Choroid plexus epithelial cell (primary cell): ENCODE measurements at places on chromosomes 7 and 10.

DNA sequence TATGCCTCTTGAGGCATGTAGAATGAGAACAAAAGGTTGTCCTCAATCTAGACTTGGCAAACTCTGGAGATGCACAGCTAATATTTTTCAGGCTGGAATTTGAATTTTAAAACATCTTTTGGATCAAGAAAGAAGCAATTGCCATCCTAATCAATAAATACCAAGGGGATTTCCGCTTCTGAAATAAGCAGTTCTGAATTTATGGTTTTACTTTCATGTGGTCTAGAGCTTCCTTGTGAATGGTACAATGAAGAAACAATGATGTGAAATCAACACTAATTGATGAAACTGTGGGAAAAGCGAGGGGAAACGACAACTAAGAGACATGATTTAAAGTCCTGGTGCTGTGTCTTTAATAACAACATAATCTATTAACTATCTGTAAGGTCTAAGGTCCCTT, 1202.7 kb downstream of the SORCS3 start:
- no peak for DNase-seq

GRCh38 chr10:132192991-132193665, 6.4 kb downstream of the DPYSL4 start:
- no peak for DNase-seq

DNA sequence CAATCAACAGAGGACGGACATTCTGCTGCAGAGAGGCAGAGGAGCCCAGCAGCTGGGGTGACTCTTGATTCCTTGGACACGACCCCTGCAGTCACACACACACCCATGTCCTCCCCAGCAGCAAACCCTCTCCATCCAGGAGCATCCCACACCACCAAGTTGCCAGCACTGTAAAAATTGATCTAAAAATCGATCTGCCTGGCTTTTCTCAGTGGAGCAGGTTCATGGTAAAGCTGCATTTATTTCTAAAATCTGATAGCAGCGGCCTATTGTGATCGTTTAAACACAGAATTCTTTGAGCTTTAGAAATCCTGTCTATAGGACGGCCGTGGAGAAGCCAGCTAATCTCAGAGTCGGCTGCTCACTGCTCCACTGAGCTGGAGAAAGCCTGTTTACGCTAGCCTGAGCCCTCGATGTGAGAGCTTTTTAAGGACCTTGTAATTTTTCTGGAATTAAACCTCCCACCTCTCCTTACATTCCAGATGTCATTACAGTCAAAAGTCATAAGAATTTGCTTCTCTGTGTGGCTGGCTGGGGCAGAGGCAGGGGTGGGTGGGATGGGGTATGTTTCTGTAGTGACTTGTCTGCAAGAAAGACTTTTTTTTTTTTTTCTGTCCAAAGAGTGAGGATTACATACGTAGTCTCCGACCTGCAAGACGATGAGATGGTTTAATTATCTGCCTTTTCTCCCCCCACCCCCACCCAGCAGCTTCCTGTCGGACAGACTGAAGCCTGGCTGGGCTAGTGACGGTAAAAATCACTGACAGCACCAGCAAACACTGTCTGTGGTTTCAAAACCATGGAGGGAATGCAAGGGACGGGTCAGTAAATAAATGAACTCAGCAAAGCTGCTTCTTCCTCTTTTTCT, 31.6 kb downstream of the TRIM8 start:
- DNase-seq = peak; percentile 99

DNA sequence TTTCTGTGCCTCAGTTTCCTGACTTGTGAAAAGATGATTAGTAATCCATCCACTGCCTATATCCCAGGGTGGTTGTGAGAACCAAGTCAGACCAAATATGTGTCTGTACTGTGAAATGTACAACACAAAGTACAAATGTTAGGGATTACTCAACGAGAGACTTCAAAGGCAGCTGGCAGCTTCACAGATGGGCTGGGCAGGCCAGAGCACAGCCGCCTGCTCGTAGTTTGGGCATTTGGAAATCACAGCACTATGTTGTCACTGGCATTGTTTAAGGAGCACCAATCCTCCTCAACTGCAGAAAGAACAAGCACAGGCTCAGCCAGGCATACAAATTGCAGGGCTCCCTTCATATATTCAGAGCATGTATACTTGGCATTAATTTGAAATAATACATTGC, 64.5 kb upstream of the C10orf90 start:
- no peak for DNase-seq

GRCh38 chr7:7335215-7335614, 152.9 kb downstream of the C1GALT1 start:
- DNase-seq = no peak

DNA sequence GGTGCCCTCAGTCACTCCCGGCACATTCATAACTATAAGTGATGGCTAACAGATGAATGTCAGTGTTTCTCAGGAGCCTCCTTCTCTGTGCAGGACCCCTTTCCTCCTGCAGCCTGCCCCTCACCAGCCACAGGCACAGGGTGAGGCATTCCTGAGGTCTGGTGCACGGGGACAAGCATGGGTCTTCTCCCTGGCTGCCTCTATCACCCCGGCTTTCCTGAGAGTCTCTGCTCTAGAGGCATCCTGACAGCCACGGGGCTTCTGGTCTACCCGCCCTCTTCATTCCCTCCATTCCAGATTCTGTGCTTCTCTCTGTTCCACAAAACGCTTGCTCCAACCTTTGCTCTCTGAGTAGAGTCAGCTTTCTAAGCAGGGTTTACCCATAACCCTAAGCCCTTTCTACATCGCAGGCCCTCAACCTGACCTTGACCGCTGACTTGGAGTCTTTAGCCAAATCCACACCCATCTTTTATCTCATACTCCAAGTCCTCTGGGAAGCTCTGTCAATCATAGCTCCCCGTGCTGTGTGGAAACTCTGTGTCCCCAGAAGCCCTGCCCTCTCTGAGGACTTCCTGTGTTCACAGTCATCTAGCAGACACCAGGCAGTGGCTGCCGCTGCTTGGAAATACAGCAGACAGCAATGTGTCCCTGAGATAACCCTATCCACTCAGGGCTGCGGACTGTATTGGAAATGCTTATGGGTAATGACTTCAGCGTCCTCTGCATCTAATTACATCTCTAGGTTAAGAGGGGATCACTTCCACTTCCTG, 159.0 kb downstream of the SFMBT2 start:
- DNase-seq = no peak

GRCh38 chr10:68154211-68154497, 44.9 kb downstream of the MYPN start:
- DNase-seq = peak; percentile 64

- no peak for DNase-seq
Observed at GRCh38 chr10:48695636-48696534, 11.2 kb downstream of the WDFY4 start.

- DNase-seq = no peak
Observed at GRCh38 chr7:151796871-151797537, 79.9 kb downstream of the PRKAG2 start.

DNA sequence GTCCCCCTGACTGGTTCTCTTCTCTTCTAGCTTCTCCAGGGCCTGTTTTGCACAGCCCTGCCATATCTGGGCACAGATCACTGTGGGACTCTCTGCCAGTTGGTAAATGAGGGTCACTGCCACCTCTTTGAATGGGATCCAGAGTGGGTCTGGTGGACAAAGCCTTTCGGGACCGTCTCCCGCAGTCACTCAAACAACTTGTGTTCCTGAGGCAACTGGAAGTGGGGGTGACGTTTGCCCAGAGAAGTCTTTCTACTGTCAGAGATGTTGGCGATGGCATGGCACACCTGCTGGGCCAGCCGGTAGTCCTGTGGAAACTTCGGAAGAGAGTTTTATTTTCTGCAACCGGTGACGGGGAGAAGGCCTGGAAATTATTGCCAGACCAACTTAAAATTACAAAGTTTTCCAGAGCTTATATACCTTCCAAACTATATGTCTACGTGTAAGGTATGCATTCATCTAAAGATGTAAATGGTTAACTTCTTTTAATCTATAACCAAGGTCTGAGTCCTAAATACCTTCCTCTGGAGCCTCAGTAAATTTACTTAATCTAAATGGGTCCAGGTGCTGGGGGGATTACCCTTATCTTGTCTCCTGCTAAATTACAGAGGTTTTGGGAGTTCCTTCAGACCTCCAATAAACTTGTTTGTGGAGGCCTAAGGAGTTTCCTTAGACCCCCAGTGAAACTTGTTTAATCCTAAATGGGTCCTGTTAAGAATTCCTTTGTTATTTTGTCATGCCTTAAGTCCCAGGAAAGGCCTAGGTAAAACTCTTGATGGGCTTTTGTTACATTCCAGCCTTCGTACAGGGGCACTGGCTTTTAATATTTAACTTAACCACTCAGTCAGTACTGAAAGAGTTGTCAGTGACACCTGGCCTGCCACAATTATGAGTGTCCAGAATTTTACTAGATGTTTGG, 94.0 kb downstream of the NPSR1 start:
- no peak for DNase-seq

- no peak for DNase-seq
Observed at GRCh38 chr10:29304995-29305335, 16.1 kb downstream of the LYZL1 start.

DNA sequence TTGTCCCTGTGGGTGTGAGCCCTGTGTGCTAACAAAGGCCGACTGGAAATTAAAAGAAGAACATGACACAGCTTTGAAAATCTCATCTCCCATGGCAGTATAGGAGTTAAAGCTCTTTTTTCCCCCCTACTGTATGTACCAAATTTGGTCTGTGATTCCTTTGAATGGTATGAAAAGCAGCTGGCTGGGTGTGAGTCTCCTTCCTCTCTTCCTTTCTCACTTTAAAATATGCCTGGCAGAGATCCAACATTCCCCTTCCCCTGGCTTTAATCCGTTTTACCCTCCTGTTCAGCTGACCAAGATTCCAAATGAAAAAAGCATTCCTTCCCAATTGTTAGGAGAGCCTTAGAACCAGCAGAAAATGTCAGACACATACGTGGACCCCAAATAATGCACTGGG, 225.0 kb upstream of the CELF2 start:
- DNase-seq = peak; percentile 90

GRCh38 chr10:32072025-32072800, 16.0 kb upstream of the KIF5B start:
- no peak for DNase-seq

DNA sequence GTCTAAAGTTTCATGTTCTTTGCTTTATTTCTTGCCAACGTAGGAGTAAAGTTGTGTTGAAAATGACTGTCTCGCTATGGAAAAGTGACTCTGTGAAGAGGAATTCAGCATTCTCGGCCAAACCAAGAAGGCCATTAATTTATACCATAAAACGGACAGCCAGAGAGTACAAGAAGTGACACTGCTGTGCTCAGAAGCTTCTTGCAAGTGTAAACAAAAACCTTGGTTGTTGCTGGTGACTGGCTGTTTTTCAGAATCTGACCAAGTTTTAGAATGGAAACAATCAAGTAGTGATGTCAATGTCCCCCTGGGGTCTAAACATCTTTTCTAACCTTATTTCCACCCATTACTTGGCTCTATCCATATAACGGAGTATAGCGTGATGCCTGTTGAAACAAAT, 201.9 kb downstream of the INHBA start:
- no peak for DNase-seq

DNA sequence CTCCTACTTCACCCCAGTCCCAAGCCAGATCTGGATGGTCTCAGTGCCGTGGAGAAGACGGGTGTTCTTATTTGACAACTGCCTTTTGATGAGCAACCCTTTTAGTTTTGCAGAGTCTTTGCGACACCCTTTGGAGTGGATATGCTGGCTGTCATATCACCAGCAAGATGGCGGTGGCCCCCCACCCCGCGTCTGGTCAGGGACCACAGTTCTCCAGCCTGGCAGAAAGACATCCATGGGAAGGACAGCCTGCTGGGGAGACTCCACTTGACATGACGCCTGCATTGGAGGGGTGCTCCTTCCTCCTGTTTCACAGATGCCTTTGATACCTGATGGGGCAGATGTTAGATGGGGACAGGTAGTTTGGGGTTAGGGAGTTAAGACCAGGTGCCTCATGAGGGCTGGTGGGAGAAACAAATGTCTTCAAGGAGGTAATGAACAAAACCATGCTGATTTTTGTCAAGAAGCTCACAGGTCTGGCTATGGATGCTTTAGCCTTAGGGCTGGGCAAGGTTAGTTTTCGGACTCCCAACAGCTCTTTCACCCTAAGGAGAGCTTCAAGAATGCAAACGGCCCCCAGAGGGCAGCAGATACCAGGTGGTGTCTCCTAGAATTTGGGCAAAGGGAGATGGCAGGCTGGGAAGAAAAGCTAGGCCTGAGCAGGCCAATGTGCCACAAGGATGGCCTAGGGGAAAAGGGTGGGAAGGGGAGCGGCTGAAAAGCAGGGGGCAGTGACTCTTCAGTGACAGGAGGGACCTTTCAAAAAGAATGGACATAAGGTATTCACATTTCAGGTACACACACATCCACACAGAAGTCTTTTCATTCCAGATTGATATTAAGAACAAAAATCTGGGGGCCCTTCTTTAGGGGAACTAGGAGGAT, 95.2 kb downstream of the CLEC2L start:
- DNase-seq = peak; percentile 56

DNA sequence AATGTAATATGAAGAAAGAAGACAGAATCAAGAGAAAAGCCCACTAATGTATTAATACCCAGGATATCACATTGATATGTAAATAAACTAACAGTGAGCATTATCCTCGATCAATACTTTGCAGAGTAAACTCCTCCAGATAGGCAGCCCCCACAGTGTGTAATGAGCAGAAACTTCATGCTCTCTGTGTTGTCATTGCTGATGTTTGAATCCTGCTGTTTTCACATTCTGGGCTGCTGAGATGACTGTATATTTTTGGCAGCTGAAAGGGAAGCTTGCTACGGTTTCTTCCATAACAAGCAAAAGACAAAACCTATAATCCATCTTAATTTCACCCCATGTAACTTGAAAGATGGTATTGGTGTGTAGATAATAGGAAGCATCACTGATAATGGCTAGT, 15.3 kb upstream of the THSD7A start:
- peak; percentile 69 for DNase-seq

DNA sequence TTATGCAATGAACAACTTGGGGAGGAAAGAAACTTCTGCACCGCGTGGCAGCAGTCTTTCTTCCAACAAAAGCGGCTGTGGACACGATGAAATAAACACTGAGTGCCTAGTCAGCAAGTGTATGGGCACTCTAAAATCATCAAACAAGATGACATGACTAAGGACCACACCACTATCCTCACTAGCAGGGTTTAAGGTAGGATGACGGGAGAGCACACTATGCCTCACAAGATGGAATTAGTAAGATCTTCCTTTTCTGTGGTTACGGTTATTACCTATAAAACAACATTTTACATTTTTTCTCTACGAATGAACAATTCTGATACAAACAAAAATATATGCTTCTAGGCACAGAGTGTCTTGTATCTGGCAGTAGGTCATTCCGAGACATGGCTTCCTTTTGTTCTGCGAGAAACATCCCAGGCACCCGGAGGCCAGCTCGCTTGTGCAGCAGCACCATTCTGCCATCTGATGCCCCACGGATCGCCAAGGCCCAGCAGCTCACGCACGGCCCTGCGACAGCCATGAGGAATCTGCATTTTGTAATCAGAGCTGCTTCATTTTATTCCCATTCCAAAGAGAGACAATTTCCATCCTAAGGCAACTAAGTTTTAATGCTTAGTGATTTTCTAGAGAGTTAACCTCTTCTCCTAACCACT, 54.1 kb upstream of the NCAPG2 start:
- no peak for DNase-seq

GRCh38 chr10:132103116-132103910, 37.6 kb downstream of the JAKMIP3 start:
- no peak for DNase-seq
